ENCODE measurements at places on chromosomes 3 and 15. TPM values are rescaled to one million over a fixed set of nuclear protein-coding genes. Genes with fewer than 3 reads are reported as not detected.

Gene THOC7
- total RNA-seq, result 114 TPM

Gene CIB1
- 61.2 TPM for total RNA-seq

Gene CADM2
- total RNA-seq, result not detected

Gene SAMMSON
- total RNA-seq, result not detected

Gene C2CD4B
- not detected for total RNA-seq

Gene SNTN
- total RNA-seq, result not detected

Gene CHST13
- total RNA-seq, result not detected

Gene WDR82
- total RNA-seq, result 73.6 TPM

Gene GOLGA6L22
- not detected for total RNA-seq

Gene LXN
- total RNA-seq, result 7.8 TPM

Gene ZIC4
- not detected for total RNA-seq

Gene CLEC3B
- not detected for total RNA-seq

Gene ZBBX
- total RNA-seq, result not detected

Gene LINGO1
- 0.07 TPM for total RNA-seq

Gene WNT7A
- 48.2 TPM for total RNA-seq

Gene GATM
- 0.20 TPM for total RNA-seq

Gene MRPL3
- total RNA-seq, result 141 TPM

Gene AGTR1
- not detected for total RNA-seq

Gene CD200
- total RNA-seq, result 0.11 TPM

Gene ISLR
- total RNA-seq, result not detected

Gene EFCAB12
- total RNA-seq, result 0.32 TPM

Gene EPHB3
- total RNA-seq, result 10.8 TPM

Gene CCR3
- total RNA-seq, result not detected

Gene RYR3
- under 0.01 TPM for total RNA-seq

Gene C3orf49
- not detected for total RNA-seq

Gene SOX2
- total RNA-seq, result 0.07 TPM

Gene GOLGA6L7
- not detected for total RNA-seq

Gene RTP4
- 0.07 TPM for total RNA-seq

Gene CD200R1L
- total RNA-seq, result not detected

Gene AP3B2
- total RNA-seq, result 0.63 TPM

Gene LRTM1
- not detected for total RNA-seq

Gene DGKG
- not detected for total RNA-seq

Gene EPHB1
- total RNA-seq, result 0.17 TPM

Gene LRRC31
- not detected for total RNA-seq

Gene MB21D2
- 16.5 TPM for total RNA-seq

Gene CLPX
- 39.9 TPM for total RNA-seq

Gene ACAD9
- 38.5 TPM for total RNA-seq

Gene STXBP5L
- not detected for total RNA-seq

Gene ARHGEF26
- total RNA-seq, result 5.2 TPM

Gene ANKRD34C
- total RNA-seq, result not detected

Gene HTR3E
- total RNA-seq, result not detected

Gene ACTRT3
- 3.5 TPM for total RNA-seq

Gene EPHA6
- total RNA-seq, result not detected

Gene POLQ
- 12.5 TPM for total RNA-seq

Gene ATG3
- total RNA-seq, result 60.6 TPM

Gene STAC
- total RNA-seq, result 1.7 TPM

Gene ROPN1B
- total RNA-seq, result not detected

Gene GNAT1
- total RNA-seq, result not detected

Gene GPR62
- not detected for total RNA-seq

Gene CTXN2
- not detected for total RNA-seq
